ENCODE measurements at places on chromosomes 5 and 9. TPM values are rescaled to one million over a fixed set of nuclear protein-coding genes. Genes with fewer than 3 reads are reported as not detected.

The PCDHA12 gene
- 0.11 TPM for total RNA-seq

The LIX1 gene
- not detected for total RNA-seq

The ACTBL2 gene
- total RNA-seq: not detected

The CATSPER3 gene
- 0.37 TPM for total RNA-seq

- H3K4me1 ChIP-seq: no peaks in the 10 kb centered on the region
- no peak overlapping the region for H3K27ac ChIP-seq
- DNase-seq: no peak
Measured at GRCh38 chr5:121525706-121526105, 326.0 kb upstream of the FTMT start.

DNA sequence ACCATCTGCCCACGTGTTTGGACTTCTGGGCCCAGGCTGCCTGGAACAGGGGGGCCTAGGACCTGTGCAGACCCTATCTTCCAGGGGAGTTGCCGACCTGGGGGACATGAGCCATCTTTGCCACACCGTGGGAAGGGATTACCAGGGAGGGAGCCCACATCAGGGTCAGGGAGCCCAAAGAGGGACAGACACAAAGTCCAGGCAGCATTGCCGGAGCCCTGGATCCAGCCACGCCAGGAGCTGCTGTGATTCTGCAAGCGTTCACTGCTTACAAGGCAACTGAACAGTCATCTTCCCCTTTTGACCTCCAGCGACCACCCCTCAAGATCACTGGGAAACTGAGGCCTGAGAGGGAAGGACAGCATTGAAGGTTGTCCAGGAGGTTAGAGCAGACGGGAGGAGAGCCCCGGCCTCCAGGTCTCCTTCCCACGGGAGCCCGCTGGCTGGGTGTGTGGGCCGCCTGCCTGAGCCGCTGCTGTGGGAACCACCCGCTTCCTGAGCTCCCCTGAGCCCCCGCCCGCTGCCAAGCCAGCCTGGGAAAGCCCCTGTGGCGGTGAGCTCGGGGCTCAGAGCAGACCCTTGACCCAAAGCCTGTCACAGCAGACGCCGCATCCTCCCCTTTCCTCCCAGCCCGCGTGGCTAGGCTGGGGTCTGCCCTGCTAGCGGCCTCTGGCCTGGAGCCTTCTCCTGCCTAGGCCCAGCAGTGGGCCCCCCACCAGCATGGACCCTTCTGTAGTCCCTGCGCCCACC, 17.1 kb upstream of the NOTCH1 start:
- H3K36me3 ChIP-seq: no peaks in the 10 kb centered on the region
- no peak overlapping the region for H3K4me3 ChIP-seq
- H3K4me1 ChIP-seq: peaks cover 54% of the 10 kb centered on the region
- DNase-seq: peak; percentile 52
- no peaks in the 10 kb centered on the region for H3K27me3 ChIP-seq
- H3K27ac ChIP-seq: no peak overlapping the region

DNA sequence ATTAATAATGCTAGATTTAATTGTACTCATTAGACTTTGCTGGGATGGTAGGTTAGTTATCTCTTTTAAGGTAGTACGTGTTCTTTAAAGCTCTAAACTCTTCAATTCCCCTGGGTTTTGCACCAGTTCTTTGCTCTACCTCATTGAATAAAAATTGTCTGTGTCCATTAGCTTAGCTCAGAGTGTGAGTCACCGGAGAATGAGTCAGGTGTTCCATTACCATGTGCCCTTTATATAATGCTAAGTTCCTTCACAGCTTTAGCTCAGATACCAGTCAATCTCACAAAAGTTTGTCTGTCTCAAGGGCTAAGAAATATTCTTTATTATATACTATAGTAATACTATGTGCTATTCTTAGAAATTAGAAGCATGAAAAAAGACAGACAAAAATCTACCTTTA, 339.4 kb downstream of the PRELID2 start:
- DNase-seq: no peak
- H3K4me3 ChIP-seq: no peak overlapping the region
- no peaks in the 10 kb centered on the region for H3K4me1 ChIP-seq
- H3K27ac ChIP-seq: peak overlapping the region; percentile 44

GRCh38 chr5:71934322-71934721, 173.0 kb upstream of the MAP1B start:
- peaks cover 36% of the 10 kb centered on the region for H3K4me1 ChIP-seq
- no peaks in the 10 kb centered on the region for H3K27me3 ChIP-seq
- no peak for DNase-seq

- H3K4me3 ChIP-seq: no peak overlapping the region
- no peaks in the 10 kb centered on the region for H3K27me3 ChIP-seq
- no peaks in the 10 kb centered on the region for H3K36me3 ChIP-seq
- H3K27ac ChIP-seq: no peak overlapping the region
- no peak for DNase-seq
Measured at GRCh38 chr5:35678661-35679060, 61.0 kb downstream of the SPEF2 start.

The ARHGEF37 gene
- total RNA-seq: 15.8 TPM

The TAS2R1 gene
- total RNA-seq: not detected

- no peaks in the 10 kb centered on the region for H3K36me3 ChIP-seq
- no peaks in the 10 kb centered on the region for H3K4me1 ChIP-seq
- H3K27ac ChIP-seq: no peak overlapping the region
- no peaks in the 10 kb centered on the region for H3K27me3 ChIP-seq
Measured at GRCh38 chr5:11038772-11039171, 277.7 kb upstream of the DAP start.

GRCh38 chr9:18746631-18747030, 272.7 kb downstream of the ADAMTSL1 start:
- no peak overlapping the region for H3K4me3 ChIP-seq
- no peak for DNase-seq
- no peaks in the 10 kb centered on the region for H3K27me3 ChIP-seq
- H3K4me1 ChIP-seq: no peaks in the 10 kb centered on the region
- H3K27ac ChIP-seq: no peak overlapping the region

The NR6A1 gene
- 0.89 TPM for total RNA-seq

DNA sequence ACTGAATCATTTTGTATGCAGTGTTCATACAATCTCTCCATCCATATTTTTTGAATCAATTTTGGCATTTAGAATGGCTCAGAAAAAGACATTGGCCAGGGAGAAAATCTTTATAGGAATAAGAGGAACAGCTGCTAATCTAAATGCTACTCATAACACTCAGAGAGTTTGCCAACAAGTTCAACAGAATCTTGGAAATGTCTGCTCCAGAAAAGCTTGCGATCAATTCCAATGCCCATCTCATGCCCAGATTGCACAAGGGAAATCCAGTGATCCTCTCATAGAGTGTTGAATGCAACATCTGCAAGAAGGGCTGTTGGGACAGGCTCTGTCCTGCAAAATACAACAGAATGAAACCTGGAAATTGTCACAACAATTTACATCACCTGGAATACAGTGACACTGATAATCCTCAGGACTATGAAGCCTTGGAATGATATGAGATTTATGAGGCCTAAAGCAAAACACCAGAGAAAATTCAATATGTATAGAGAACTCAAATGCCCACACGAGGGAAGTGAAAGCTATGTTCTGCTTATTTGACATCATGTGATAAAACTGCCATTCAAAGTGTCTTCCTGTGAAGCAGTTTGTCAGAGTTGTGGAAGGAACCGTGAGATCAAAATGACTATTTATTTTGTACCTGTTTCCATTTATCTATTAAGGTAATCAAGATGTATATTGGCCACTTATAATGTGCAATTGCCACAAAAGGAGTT, 190.1 kb downstream of the PARP8 start:
- H3K36me3 ChIP-seq: no peaks in the 10 kb centered on the region
- no peak overlapping the region for H3K27ac ChIP-seq
- H3K4me1 ChIP-seq: no peaks in the 10 kb centered on the region
- no peaks in the 10 kb centered on the region for H3K27me3 ChIP-seq

- peak overlapping the region; percentile 30 for H3K27ac ChIP-seq
- no peak overlapping the region for H3K4me3 ChIP-seq
- H3K4me1 ChIP-seq: peaks cover 5% of the 10 kb centered on the region
- no peaks in the 10 kb centered on the region for H3K27me3 ChIP-seq
- DNase-seq: no peak
Measured at GRCh38 chr9:89360465-89360864, 42.2 kb downstream of the SECISBP2 start.

GRCh38 chr9:88993327-88993726, 2.1 kb downstream of the S1PR3 start:
- H3K36me3 ChIP-seq: no peaks in the 10 kb centered on the region
- H3K27me3 ChIP-seq: peaks cover 37% of the 10 kb centered on the region
- peaks cover 15% of the 10 kb centered on the region for H3K4me1 ChIP-seq
- H3K4me3 ChIP-seq: peak overlapping the region; percentile 92
- DNase-seq: no peak

The DENND4C gene
- total RNA-seq: 23.7 TPM

DNA sequence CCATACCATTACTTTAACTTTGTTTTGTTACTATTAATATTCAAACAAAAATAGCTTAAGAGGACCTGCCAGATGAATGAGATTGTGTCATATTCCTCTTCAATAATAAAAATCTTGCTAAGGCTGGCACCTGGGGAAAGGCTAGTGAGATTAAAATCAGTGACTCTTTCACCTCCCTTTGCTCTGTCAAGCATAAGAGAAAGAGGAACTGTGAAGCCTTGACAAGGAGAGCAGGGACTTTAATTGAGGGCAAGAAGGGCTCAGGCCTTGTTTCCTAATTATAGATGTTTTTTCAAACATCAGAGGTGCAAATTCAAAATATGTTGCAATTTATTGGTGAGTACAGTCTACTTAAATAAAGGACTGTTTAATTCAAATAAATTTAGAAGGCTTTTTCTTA, 91.7 kb downstream of the SPATA31D1 start:
- no peak for DNase-seq
- no peaks in the 10 kb centered on the region for H3K36me3 ChIP-seq
- H3K4me1 ChIP-seq: no peaks in the 10 kb centered on the region
- no peak overlapping the region for H3K27ac ChIP-seq
- H3K4me3 ChIP-seq: no peak overlapping the region

The DYNC2I2 gene
- total RNA-seq: 22.1 TPM

- no peak overlapping the region for H3K27ac ChIP-seq
- no peaks in the 10 kb centered on the region for H3K27me3 ChIP-seq
- no peaks in the 10 kb centered on the region for H3K4me1 ChIP-seq
Measured at GRCh38 chr5:22351178-22351577, 502.0 kb downstream of the CDH12 start.

The SOX30 gene
- total RNA-seq: 0.18 TPM

The RMRP gene
- total RNA-seq: 14,997 TPM

- no peak for DNase-seq
- no peak overlapping the region for H3K4me3 ChIP-seq
- H3K4me1 ChIP-seq: peaks cover 100% of the 10 kb centered on the region
- no peaks in the 10 kb centered on the region for H3K27me3 ChIP-seq
- peak overlapping the region; percentile 34 for H3K27ac ChIP-seq
Measured at GRCh38 chr5:96709152-96709821, 47.1 kb downstream of the CAST start.

- peaks cover 37% of the 10 kb centered on the region for H3K4me1 ChIP-seq
- peak; percentile 16 for DNase-seq
- H3K4me3 ChIP-seq: no peak overlapping the region
- no peaks in the 10 kb centered on the region for H3K36me3 ChIP-seq
Measured at GRCh38 chr9:96413302-96414221, 4.6 kb downstream of the ZNF367 start.

The DMRT3 gene
- total RNA-seq: not detected

Data from heart right ventricle (tissue), 16 donors.